ENCODE measurements at places on chromosomes 11 and 22. TPM values are rescaled to one million over a fixed set of nuclear protein-coding genes. Genes with fewer than 3 reads are reported as not detected.

GRCh38 chr22:26892166-26893041, 235.0 kb downstream of the MIAT start:
- no peak overlapping the region for H3K27ac ChIP-seq
- H3K4me3 ChIP-seq = no peak overlapping the region
- H3K36me3 ChIP-seq = no peaks in the 10 kb centered on the region
- peaks cover 7% of the 10 kb centered on the region for H3K27me3 ChIP-seq
- no peak for DNase-seq
- peaks cover 48% of the 10 kb centered on the region for H3K4me1 ChIP-seq

DNA sequence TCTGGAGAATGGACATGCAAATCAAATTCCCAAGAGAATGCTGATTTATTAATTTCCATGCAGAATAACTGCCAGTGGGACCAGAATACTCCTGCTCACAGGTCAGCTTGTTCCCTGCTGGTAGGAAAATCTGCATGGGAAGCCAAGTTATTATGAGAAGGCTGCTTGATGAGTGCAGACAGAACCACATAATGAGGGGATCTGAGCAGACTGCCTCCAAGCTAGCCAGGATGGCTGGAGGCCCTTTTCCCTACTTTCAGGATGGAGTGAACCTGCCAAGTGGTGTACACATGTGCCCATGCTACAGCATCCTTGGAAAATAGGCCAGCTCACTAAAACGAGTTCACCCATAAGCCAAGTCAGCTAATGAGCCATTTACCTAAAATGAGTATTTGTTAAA, 55.2 kb upstream of the ZBED5 start:
- H3K36me3 ChIP-seq = peaks cover 15% of the 10 kb centered on the region
- H3K27ac ChIP-seq = no peak overlapping the region
- H3K4me1 ChIP-seq = peaks cover 30% of the 10 kb centered on the region

CHEK1 gene
- total RNA-seq = 111 TPM

SAA4 gene
- total RNA-seq = 0.50 TPM

DNA sequence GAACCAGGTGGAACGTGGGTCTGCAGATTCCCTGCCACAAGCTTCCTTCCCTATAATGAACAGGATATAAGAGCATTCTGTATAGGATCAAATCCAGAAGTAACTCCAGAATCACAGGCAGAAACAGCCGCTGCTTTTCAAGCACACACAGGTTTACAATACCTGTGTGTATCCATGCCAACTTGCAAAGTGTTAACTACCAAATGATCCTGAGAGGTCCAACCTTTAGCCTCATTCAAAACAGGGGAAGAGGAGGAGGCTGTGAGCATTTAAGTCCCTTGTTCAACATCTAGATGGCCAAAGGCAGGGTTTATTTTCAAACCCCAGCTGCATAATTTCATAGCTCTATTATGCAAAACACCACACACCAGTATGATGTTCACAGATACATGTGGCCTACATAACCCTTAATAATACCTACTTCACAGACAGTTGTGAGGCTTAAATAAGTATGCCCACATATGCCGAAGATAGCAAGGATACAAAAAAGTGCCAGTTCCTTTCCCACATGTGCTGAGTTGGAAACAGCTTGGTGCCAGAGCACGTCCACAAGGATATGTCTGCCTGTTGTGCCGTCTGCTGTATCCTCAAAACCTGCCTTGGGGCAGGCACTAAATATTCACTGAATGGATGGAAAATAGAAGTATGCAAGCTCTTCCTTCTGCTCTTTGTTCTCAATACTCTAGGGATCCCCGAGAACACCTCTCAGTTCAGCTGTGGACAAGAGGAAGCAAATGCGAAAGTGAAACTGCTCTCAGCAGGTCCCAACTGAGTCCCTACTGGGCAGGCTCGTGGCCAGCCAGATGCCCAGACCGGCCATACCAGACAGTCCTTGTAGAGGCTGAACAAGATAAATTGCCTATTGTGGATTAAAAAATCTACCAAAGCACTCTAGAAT, 66.8 kb downstream of the LARGE1 start:
- peak; percentile 30 for DNase-seq
- H3K4me3 ChIP-seq = peak overlapping the region; percentile 33
- H3K27ac ChIP-seq = peak overlapping the region; percentile 93
- H3K36me3 ChIP-seq = peaks cover 4% of the 10 kb centered on the region

- H3K36me3 ChIP-seq = no peaks in the 10 kb centered on the region
- no peaks in the 10 kb centered on the region for H3K27me3 ChIP-seq
- no peak overlapping the region for H3K4me3 ChIP-seq
- H3K4me1 ChIP-seq = no peaks in the 10 kb centered on the region
Observed at GRCh38 chr11:17328871-17329494, 22.6 kb upstream of the NCR3LG1 start.

- H3K27me3 ChIP-seq = no peaks in the 10 kb centered on the region
- H3K4me3 ChIP-seq = no peak overlapping the region
- H3K36me3 ChIP-seq = peaks cover 7% of the 10 kb centered on the region
- DNase-seq = peak; percentile 12
- no peak overlapping the region for H3K27ac ChIP-seq
- peaks cover 4% of the 10 kb centered on the region for H3K4me1 ChIP-seq
Observed at GRCh38 chr11:16070573-16070972, 285.8 kb downstream of the SOX6 start.

ABCC8 gene
- total RNA-seq = 4.1 TPM

- H3K4me3 ChIP-seq = no peak overlapping the region
- no peak for DNase-seq
- no peak overlapping the region for H3K27ac ChIP-seq
- peaks cover 13% of the 10 kb centered on the region for H3K36me3 ChIP-seq
- no peaks in the 10 kb centered on the region for H3K4me1 ChIP-seq
Observed at GRCh38 chr22:46425016-46425415, 89.5 kb downstream of the TRMU start.

OR52I2 gene
- not detected for total RNA-seq

GRCh38 chr22:28053896-28054818, 135.1 kb upstream of the PITPNB start:
- no peak overlapping the region for H3K4me3 ChIP-seq
- no peak for DNase-seq
- no peaks in the 10 kb centered on the region for H3K36me3 ChIP-seq
- no peaks in the 10 kb centered on the region for H3K27me3 ChIP-seq
- no peak overlapping the region for H3K27ac ChIP-seq

ZNF280B gene
- 5.9 TPM for total RNA-seq

SORL1 gene
- 78.1 TPM for total RNA-seq

VSIG2 gene
- total RNA-seq = 0.71 TPM

C11orf91 gene
- 0.22 TPM for total RNA-seq

TRAF6 gene
- 5.2 TPM for total RNA-seq

- no peak overlapping the region for H3K27ac ChIP-seq
- DNase-seq = no peak
- H3K36me3 ChIP-seq = no peaks in the 10 kb centered on the region
- H3K4me3 ChIP-seq = no peak overlapping the region
- H3K27me3 ChIP-seq = no peaks in the 10 kb centered on the region
Observed at GRCh38 chr11:35223371-35223796, 84.4 kb downstream of the CD44 start.

- H3K4me3 ChIP-seq = no peak overlapping the region
- no peak for DNase-seq
- no peaks in the 10 kb centered on the region for H3K36me3 ChIP-seq
Observed at GRCh38 chr22:22925805-22926369, 38.3 kb downstream of the IGLL5 start.

EMID1 gene
- total RNA-seq = 6.0 TPM

DNA sequence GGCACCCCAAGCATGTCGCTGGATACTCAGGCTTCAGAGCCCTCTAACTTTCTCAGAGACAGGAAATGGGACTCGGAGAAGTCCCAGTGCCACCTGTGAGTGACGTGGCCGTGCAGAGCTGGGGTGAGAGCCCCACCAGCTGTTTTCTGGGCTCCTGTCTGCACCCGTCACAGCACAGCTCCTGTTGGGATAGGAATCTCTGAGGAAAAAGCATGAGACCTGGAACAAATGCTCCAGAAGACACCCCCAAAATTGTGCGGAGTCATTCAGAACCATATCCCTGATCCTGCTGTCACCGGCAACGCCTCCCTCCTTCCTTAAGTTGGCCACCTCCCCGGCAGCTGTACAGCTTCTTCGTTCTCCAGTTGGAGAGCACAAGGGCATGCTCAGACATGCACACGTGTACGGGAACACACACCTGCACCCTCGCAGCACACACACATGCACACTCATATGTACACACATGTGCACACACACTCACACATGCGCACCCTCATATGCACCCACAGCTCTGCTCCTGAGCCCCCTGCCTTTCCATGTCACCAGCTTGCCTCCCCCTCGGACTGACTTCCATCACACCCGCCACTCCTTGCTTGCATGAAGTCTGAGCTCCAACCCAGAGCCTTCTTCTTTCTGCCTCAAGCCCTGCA, 1430.0 kb downstream of the BRD1 start:
- no peak overlapping the region for H3K4me3 ChIP-seq
- no peaks in the 10 kb centered on the region for H3K36me3 ChIP-seq
- no peaks in the 10 kb centered on the region for H3K27me3 ChIP-seq

DNA sequence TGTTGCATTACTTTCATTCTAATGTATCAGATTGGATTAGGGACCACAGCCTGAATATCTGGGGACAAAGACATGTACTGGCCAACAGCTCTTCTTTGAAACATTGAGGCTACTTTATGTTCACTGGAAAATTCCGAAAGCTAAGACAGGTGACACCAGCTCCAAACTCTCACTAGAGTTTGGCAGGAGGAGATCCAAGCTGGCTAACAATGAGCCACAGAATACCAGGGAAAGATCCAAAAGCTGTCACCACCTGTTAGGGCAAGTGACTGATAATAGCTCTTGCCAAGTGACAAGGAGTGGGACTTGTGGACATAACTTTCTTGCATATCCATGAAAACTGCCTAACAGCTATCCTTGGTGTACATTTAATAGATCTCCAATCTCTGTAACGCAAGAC, 333.3 kb downstream of the TTC28 start:
- no peaks in the 10 kb centered on the region for H3K36me3 ChIP-seq
- H3K27ac ChIP-seq = no peak overlapping the region
- H3K4me3 ChIP-seq = no peak overlapping the region
- peaks cover 6% of the 10 kb centered on the region for H3K4me1 ChIP-seq
- H3K27me3 ChIP-seq = no peaks in the 10 kb centered on the region

GRCh38 chr11:79363861-79364378, 76.9 kb downstream of the TENM4 start:
- no peak for DNase-seq
- peaks cover 14% of the 10 kb centered on the region for H3K4me1 ChIP-seq
- no peaks in the 10 kb centered on the region for H3K36me3 ChIP-seq
- no peak overlapping the region for H3K4me3 ChIP-seq
- no peak overlapping the region for H3K27ac ChIP-seq

C11orf65 gene
- total RNA-seq = 1.1 TPM

CTSW gene
- total RNA-seq = not detected

OR2AG1 gene
- total RNA-seq = not detected

TBX1 gene
- 12.8 TPM for total RNA-seq

GRCh38 chr22:47786650-47787290, 1024.3 kb downstream of the TBC1D22A start:
- H3K27ac ChIP-seq = no peak overlapping the region
- no peaks in the 10 kb centered on the region for H3K36me3 ChIP-seq
- H3K4me1 ChIP-seq = peaks cover 5% of the 10 kb centered on the region
- no peak for DNase-seq
- no peak overlapping the region for H3K4me3 ChIP-seq
- no peaks in the 10 kb centered on the region for H3K27me3 ChIP-seq

XRRA1 gene
- total RNA-seq = 10.0 TPM

DNA sequence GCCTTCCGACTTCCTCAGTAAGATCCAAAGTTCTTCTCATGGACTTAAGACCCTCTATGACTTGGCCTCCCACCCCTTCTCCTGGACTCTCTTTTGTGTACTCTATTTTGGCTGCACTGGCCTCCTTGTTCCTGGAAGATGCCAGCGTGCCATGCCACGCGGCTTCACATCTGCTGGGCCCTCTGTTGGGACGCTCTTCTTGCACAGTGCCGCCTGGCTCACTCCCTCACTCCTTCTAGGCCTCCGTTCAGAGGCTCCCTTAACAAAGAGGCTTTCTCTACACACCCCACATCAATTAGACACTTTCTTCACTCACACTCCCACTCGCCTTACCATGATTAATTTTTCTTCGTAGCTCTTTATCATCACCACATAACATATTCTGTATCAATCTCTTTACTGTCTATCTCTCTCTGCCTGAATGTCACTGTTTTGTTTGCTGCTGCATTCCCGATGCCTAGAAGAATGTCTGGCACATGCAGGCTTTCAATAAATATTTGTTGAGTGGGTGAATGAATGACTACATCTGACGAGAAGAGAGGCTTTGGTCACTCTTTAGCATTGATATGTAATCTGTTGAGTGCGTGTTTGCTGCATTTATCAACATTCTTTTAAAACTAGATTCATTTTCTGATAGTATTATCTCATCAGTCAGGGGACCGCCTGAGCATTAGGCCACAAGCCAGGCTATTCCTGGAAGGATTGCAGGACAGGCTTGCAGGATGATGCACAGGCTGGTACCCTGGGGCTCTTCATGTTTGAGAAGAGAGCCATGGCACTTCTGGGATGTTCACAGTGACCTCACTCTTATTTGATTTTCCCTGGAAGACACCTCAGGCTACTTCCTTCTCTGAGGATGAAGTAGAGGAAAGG, 60.6 kb upstream of the AMPD3 start:
- no peaks in the 10 kb centered on the region for H3K27me3 ChIP-seq
- H3K4me3 ChIP-seq = no peak overlapping the region
- H3K27ac ChIP-seq = no peak overlapping the region
- DNase-seq = no peak
- peaks cover 13% of the 10 kb centered on the region for H3K4me1 ChIP-seq

DNA sequence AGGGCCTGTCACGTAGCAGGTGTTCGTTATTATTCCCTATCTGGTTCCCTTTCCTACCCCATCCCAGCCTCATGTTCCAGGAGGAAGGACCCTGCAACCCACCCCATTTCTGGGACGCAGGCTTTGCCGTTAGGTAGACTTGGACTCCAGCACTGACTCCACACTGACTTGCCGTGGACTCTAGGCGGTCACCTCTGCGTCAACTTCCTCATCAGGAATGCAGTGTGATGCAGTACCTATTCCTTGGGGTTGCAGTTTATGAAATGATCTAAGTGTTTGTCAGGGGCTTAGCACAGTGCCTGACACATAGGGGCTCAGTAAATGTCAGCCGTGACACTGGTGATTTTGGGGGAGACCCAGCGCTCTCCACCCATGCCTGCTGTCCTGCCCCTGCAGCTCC, 16.8 kb downstream of the DGKZ start:
- H3K36me3 ChIP-seq = peaks cover 6% of the 10 kb centered on the region
- no peaks in the 10 kb centered on the region for H3K27me3 ChIP-seq
- H3K4me3 ChIP-seq = no peak overlapping the region
- DNase-seq = no peak

GRCh38 chr11:68812526-68812925, 29.2 kb downstream of the CPT1A start:
- H3K36me3 ChIP-seq = peaks cover 7% of the 10 kb centered on the region
- H3K4me3 ChIP-seq = no peak overlapping the region
- no peak overlapping the region for H3K27ac ChIP-seq
- H3K27me3 ChIP-seq = no peaks in the 10 kb centered on the region
- DNase-seq = no peak

DAGLA gene
- total RNA-seq = 3.4 TPM

DNA sequence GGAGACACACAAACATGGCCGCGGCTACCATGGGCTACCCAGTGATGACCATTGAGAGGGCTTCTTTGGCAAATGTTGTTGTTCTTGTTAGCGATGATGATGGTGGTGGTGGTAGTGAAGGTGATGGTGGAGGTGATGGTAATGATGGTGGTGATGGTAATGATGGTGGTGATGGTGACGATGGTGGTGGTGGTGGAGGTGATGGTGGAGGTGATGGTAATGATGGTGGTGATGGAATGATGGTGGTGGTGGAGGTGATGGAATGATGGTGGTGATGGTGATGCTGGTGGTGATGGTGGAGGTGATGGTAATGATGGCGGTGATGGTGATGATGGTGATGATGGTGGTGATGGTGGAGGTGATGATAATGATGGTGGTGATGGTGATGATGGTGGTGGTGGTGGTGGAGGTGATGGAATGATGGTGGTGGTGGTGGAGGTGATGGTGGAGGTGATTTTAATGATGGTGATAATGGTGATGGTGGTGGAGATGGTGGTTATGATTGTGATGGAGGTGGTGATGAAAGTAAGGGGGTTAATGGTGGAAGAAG, 16.3 kb upstream of the WNT7B start:
- DNase-seq = no peak
- no peaks in the 10 kb centered on the region for H3K36me3 ChIP-seq

Measured in WTC11 (cell line).